Liver (tissue), 10 donors: ENCODE measurements at places on chromosomes 11 and 22.

DNA sequence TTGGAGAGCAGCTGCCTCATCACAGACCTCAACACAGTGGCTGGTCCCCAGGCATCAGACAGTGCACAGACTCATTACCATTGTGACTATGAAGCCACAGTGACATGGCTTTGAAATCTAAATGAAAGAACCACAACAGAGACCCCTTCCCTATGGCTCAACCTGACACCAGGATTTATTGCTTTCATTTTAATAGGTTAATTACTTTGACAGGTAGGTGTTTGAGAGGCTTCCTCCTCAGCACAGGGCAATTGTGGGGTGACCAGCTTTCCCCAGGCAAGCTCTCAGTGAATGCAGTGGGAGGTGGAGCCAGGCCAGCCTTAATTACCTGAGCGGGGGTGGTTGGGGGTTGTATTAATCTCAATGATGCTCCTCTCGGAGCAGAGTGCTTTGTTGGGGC lies 102.3 kb downstream of the CHST1 start:
- H3K4me1 ChIP-seq: no peaks in the 10 kb centered on the region
- no peak for DNase-seq
- peaks cover 2% of the 10 kb centered on the region for H3K27me3 ChIP-seq
- H3K4me3 ChIP-seq: no peak overlapping the region
- H3K27ac ChIP-seq: no peak overlapping the region

DNA sequence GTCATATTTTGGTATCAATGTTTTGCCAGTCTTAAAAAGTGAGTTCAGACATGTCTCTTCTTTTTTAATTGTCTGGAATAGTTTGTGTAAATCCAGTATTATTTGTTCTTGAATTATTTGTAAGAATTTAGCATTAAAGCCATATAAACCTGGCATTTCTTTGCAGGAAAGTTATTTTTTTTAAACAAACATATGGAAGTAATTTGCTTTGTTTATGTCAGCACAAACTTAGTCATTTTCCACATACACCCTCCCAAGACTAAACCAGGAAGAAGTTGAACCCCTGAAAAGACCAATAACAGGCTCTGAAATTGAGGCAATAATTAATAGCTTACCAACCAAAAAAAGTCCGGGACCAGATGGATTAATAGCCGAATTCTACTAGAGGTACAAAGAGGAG lies 9.1 kb upstream of the CCDC81 start:
- no peaks in the 10 kb centered on the region for H3K27me3 ChIP-seq
- H3K36me3 ChIP-seq: no peaks in the 10 kb centered on the region
- DNase-seq: no peak
- no peak overlapping the region for H3K27ac ChIP-seq
- no peaks in the 10 kb centered on the region for H3K4me1 ChIP-seq

DNA sequence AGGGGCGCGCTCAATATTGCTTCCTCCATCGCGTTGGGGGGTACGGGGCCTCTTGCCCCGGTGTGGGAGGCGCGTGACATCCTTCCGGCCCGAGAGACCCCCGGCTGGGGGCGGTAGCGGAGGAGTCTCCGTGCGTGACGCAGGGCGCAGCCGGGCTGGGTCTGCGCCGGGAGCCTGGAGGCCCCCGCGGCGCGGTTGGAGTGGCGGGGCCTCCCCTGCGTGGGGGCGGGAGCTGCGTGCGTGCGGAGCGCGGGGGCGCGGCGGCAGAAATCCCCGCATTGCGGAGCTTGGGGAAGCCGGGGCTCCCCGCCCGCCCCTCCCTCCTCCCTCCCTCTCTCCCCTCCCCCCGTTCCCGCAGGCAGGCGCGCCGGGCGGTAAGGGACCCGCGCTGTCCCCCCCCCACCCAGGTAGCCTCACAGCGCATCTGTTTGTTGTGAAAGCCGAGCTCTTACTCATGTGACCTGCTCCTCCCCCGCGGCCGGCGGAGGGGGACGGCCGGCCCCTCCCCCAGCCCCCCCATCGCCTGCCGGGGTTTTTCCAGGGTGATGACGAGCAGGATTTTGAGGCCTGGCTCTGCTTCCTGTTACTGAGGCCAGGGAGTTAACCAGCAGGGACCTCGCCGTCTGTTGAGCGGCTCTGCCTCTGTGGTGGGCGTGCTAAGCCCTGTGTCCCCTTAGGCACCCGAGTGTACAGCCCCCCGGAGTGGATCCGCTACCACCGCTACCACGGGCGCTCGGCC lies 1.6 kb downstream of the PIM3 start:
- peak overlapping the region; percentile 95 for H3K27ac ChIP-seq
- H3K36me3 ChIP-seq: peaks cover 7% of the 10 kb centered on the region
- H3K27me3 ChIP-seq: no peaks in the 10 kb centered on the region

DNA sequence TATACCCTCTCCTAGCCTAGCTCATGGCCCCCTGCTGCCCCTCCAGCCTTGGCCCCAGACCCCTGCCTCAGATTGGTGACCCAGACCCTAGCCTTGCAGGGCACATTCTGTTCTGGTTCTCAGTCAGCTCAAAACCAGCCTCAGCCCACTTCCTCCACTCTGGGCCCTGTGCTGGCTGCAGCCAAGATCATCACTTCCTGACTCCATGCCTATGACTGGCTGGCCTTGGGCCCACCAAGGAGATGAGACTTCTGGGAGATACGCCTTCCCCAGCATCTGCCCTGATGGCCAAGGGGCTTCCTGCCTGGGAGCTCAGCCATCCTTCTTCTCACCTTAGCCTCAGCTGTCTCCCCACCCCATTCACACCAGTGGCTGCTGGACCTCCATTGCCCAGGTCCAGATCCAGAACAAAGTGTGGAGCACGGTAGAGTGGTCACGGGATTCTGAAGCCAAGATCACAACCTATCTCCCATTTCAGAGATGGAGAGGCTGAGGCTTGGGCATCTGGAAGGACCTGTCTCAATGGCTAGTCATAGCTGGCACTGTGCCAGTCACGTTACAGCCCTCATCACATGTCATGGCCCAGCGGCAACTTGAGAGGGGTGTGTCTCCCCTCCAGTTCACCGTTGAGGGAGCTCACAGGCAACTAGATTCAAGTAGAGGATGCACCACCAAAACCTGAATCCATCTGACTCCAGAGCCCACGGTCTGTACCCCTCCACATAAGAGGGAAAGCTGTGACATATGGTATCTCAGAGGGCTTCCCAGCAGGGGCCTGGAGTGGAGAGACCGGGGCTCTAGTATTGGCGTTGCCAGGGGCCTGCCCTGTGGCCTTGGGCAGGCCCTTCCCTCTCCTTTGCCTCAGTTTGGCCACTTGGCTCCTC lies 43.0 kb upstream of the KLHL35 start:
- H3K27me3 ChIP-seq: no peaks in the 10 kb centered on the region
- DNase-seq: no peak
- H3K4me1 ChIP-seq: peaks cover 2% of the 10 kb centered on the region

- no peak for DNase-seq
- no peaks in the 10 kb centered on the region for H3K36me3 ChIP-seq
- no peak overlapping the region for H3K4me3 ChIP-seq
- no peak overlapping the region for H3K27ac ChIP-seq
- H3K4me1 ChIP-seq: no peaks in the 10 kb centered on the region
These were observed 362.2 kb downstream of the CTTN start for GRCh38 chr11:70760416-70761020.

DNA sequence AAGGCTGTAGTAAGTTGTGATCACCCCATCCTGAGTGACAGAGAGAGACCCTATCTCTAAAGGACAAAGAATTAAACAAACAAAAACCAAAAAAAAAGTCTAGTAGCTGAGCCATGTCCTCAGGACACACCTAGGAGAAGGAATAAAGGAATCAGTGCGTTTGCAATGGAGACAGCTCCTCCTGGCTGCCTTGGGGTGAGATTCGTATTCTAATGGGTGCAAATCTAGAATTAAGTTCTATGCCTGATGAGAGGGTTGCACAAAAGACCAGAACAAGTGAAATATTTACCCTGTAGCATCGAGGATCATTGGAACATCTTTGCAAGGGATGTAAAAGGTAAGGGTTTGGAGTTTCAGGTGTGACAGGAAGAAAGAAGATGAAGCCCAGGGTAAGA lies 70.3 kb upstream of the BMAL1 start:
- no peak overlapping the region for H3K27ac ChIP-seq
- no peaks in the 10 kb centered on the region for H3K36me3 ChIP-seq
- H3K4me1 ChIP-seq: peaks cover 5% of the 10 kb centered on the region
- H3K27me3 ChIP-seq: no peaks in the 10 kb centered on the region

GRCh38 chr11:79226126-79226525 lies 214.7 kb downstream of the TENM4 start:
- no peak overlapping the region for H3K27ac ChIP-seq
- H3K4me3 ChIP-seq: no peak overlapping the region
- DNase-seq: no peak
- H3K4me1 ChIP-seq: no peaks in the 10 kb centered on the region
- no peaks in the 10 kb centered on the region for H3K27me3 ChIP-seq
- no peaks in the 10 kb centered on the region for H3K36me3 ChIP-seq

- H3K36me3 ChIP-seq: no peaks in the 10 kb centered on the region
- no peak for DNase-seq
- no peaks in the 10 kb centered on the region for H3K4me1 ChIP-seq
- H3K27me3 ChIP-seq: no peaks in the 10 kb centered on the region
These were observed 14.4 kb upstream of the BRSK2 start for GRCh38 chr11:1375161-1375954.

- H3K27me3 ChIP-seq: no peaks in the 10 kb centered on the region
- H3K4me3 ChIP-seq: no peak overlapping the region
These were observed 24.1 kb downstream of the KCNE3 start for GRCh38 chr11:74443071-74443864.

GRCh38 chr11:10692531-10693115 lies 932 bp downstream of the IRAG1 start:
- no peaks in the 10 kb centered on the region for H3K4me1 ChIP-seq
- peak overlapping the region; percentile 4 for H3K4me3 ChIP-seq
- no peak overlapping the region for H3K27ac ChIP-seq
- DNase-seq: no peak
- H3K27me3 ChIP-seq: no peaks in the 10 kb centered on the region

DNA sequence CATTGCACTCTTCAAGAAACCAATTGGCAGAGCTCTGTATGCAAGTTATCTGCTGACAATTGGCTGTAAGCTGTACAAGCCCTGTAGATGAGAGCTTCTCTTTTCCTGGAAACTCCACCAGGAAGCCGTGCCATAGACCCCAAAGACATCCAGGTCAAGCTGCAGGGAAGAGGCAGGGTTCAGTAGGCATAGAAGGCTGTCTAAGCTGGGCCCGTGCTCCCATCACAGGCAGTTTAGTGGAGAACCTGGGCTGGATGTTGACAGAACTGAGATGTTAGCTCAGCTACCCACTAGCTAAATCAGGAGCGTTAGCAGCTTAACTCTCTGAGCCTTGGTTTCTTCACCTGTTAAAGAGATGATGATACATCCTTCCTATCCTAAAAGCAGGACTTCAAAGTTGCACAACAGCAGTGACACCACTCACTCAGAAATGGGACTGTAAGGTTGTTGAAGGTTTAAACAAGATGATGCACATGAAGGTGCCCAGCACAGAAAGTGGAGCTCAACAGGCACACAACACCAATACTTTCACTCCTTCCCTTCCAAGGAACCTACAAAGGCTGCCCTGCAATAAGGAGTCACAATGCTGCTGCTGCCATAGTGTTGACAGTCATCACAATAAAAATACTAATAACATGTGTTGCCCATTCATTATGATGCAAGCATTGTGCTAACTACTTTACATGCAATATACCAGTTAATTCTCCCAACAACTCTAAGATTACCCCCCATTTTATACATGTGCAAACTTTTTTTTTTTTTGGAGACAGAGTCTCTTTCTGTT lies 115.4 kb downstream of the ZBTB16 start:
- no peak for DNase-seq
- H3K36me3 ChIP-seq: no peaks in the 10 kb centered on the region
- no peak overlapping the region for H3K4me3 ChIP-seq
- H3K27me3 ChIP-seq: no peaks in the 10 kb centered on the region
- H3K4me1 ChIP-seq: peaks cover 72% of the 10 kb centered on the region

GRCh38 chr22:24500277-24500820 lies 5.2 kb downstream of the UPB1 start:
- H3K27me3 ChIP-seq: no peaks in the 10 kb centered on the region
- no peak for DNase-seq
- H3K4me3 ChIP-seq: no peak overlapping the region
- no peaks in the 10 kb centered on the region for H3K36me3 ChIP-seq
- peaks cover 5% of the 10 kb centered on the region for H3K4me1 ChIP-seq
- peak overlapping the region; percentile 88 for H3K27ac ChIP-seq

GRCh38 chr11:30488304-30488998 lies 97.7 kb downstream of the MPPED2 start:
- H3K27ac ChIP-seq: no peak overlapping the region
- no peaks in the 10 kb centered on the region for H3K4me1 ChIP-seq
- no peaks in the 10 kb centered on the region for H3K36me3 ChIP-seq
- peak overlapping the region; percentile 48 for H3K4me3 ChIP-seq

DNA sequence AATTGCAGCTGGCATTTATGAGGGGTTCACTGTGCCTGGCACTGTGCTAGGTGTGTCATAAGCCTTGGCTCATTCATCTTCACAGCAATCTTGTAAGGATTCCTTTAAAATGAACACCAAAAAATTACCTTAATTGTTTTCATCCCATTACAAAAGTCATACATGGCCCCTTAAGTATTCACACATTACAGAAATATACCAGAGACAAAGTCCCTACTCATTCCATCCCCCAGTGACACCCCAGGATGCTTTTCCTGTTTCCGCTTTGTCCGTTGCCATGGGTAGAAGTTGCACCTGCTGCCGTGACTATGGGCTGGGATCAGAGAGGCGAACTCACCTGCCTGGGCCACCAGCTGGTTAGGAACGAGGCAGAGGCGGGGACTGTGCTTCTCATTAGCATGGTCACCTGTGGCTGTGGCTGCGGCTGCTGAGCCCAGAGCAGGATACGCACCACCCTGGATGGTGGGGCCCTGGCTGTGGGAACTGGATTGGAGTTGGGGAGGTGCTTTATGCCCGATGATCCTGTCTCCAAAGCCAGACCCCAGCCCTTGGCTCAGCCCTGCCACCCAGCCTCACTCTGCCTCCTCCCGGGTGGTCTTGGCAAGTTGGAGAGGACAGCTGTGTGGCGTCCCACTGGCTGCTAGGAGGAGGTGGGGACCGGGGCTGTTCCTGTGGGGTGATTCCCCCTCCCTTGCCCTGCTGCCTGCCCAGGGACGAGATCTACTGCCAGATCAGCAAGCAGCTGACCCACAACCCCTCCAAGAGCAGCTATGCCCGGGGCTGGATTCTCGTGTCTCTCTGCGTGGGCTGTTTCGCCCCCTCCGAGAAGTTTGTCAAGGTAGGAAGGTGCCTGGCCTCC lies 60.8 kb downstream of the MYO7A start:
- no peak for DNase-seq
- H3K36me3 ChIP-seq: peaks cover 10% of the 10 kb centered on the region
- H3K27ac ChIP-seq: no peak overlapping the region
- H3K27me3 ChIP-seq: no peaks in the 10 kb centered on the region
- no peak overlapping the region for H3K4me3 ChIP-seq

- no peak overlapping the region for H3K4me3 ChIP-seq
- DNase-seq: no peak
- H3K4me1 ChIP-seq: no peaks in the 10 kb centered on the region
- H3K27me3 ChIP-seq: peaks cover 1% of the 10 kb centered on the region
- H3K36me3 ChIP-seq: no peaks in the 10 kb centered on the region
- no peak overlapping the region for H3K27ac ChIP-seq
These were observed 78.2 kb downstream of the GGT1 start for GRCh38 chr22:24681236-24681635.

- H3K27ac ChIP-seq: no peak overlapping the region
- no peak overlapping the region for H3K4me3 ChIP-seq
- no peaks in the 10 kb centered on the region for H3K36me3 ChIP-seq
- no peaks in the 10 kb centered on the region for H3K27me3 ChIP-seq
These were observed 30.0 kb upstream of the FLI1 start for GRCh38 chr11:128663824-128664223.
